Osteocyte (in vitro differentiated cells): ENCODE measurements at places on chromosomes 7 and 10. TPM values are rescaled to one million over a fixed set of nuclear protein-coding genes. Genes with fewer than 3 reads are reported as not detected.

Gene DPP6
- not detected in 2 replicates for total RNA-seq

DNA sequence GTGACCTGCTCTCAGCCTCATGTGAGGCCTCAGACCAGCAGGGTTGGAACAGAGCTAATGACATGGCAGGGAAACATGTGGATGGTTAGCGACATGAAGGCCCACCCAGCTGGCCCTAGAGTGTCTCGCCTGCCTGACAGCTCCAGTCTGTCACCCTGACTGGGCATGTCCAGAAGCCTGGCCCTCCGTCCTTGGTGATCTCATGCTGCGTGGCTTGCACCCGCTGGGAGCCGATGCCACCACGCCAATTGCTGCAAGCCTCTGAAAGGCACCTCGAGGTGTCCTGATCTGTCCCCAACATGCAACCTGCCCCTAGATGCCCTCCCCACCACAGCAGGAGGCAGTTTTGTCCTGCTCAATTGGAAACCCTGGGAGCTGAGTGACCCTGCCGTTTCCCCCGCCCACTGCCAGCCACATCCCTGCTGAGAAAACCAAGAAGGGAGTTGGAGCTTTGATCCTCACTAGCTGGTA is 27.8 kb upstream of the RET start:
- H3K27ac ChIP-seq = no peak overlapping the region
- H3K36me3 ChIP-seq = no peaks in the 10 kb centered on the region
- peaks cover 37% of the 10 kb centered on the region for H3K27me3 ChIP-seq

- H3K36me3 ChIP-seq = no peaks in the 10 kb centered on the region
- H3K27ac ChIP-seq = no peak overlapping the region
- no peak overlapping the region for H3K4me3 ChIP-seq
Observed at GRCh38 chr7:128899392-128899791, 11.1 kb downstream of the KCP start.

GRCh38 chr7:28956608-28957063 is 1.5 kb downstream of the TRIL start:
- no peaks in the 10 kb centered on the region for H3K36me3 ChIP-seq
- DNase-seq = no peak
- H3K27me3 ChIP-seq = peaks cover 7% of the 10 kb centered on the region
- peak overlapping the region; percentile 77 for H3K4me3 ChIP-seq

DNA sequence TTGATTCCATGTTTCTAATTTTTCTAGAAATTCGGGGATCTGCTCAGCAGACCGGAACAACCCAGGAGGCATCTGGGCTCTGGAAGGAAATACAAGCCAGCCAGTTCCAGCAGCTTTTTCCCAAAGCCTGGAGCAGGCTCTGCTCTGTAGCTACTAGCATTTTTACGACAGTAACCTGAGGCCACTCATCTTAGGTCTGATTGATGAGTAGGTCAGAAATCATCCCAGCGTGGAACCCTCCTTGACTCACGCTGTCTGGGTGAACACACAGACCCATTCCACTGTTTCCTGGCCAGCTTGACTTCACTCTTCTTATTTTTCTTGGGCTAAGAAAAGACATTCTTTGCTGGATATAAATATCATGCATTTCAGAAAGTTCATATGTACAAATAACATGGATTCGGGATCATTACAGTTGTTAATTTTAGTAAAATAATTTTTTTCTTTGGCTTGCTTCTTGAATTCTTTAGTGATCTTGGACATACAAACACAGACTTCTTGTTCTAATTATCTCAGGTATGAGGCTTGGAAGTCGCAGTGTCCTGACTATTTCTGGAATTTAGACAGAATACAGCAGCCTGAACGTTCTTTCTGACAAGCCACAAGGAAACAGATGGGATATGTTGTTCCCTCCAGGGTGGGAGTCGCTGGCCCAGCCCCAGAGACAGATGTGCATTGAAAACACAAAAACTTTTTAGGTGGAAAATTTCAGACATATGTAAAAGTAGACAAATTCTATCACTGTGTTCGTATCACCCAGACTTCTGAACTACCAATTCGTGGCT is 54.6 kb upstream of the PITRM1 start:
- H3K4me1 ChIP-seq = peaks cover 34% of the 10 kb centered on the region
- DNase-seq = no peak
- peak overlapping the region; percentile 93 for H3K27ac ChIP-seq

Gene KLF14
- not detected in 2 replicates for total RNA-seq

Gene ZNF467
- 3.4 and 4.4 TPM in 2 replicates for total RNA-seq

Gene AGR2
- total RNA-seq = not detected in 2 replicates

Gene MTERF1
- total RNA-seq = 10.2 and 10.7 TPM in 2 replicates

GRCh38 chr7:16754856-16755317 is 1.3 kb downstream of the TSPAN13 start:
- H3K36me3 ChIP-seq = no peaks in the 10 kb centered on the region
- no peak overlapping the region for H3K27ac ChIP-seq
- H3K4me1 ChIP-seq = peaks cover 8% of the 10 kb centered on the region
- H3K27me3 ChIP-seq = peaks cover 3% of the 10 kb centered on the region
- no peak for DNase-seq
- H3K4me3 ChIP-seq = peak overlapping the region; percentile 76

DNA sequence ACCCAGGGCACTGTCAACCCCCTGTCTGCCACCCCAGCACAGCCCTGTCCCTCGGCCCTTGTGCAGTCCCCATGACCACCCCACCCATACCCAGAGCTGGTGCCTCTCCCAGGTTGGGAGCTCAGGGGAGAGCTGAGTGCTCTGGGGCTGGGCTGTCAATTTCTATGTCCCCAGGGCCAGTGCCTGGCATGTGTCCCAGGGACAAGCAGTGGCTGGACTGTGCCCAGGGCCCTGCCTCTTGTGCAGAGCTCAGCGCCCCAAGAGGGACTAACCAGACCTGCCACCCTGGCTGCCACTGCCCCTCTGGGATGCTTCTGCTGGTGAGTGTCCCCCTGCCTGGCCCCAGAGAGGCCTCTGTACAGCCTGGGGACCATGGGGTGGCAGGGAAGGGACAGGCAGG is 29.0 kb upstream of the ZNF862 start:
- no peaks in the 10 kb centered on the region for H3K36me3 ChIP-seq
- peaks cover 12% of the 10 kb centered on the region for H3K27me3 ChIP-seq
- DNase-seq = no peak

DNA sequence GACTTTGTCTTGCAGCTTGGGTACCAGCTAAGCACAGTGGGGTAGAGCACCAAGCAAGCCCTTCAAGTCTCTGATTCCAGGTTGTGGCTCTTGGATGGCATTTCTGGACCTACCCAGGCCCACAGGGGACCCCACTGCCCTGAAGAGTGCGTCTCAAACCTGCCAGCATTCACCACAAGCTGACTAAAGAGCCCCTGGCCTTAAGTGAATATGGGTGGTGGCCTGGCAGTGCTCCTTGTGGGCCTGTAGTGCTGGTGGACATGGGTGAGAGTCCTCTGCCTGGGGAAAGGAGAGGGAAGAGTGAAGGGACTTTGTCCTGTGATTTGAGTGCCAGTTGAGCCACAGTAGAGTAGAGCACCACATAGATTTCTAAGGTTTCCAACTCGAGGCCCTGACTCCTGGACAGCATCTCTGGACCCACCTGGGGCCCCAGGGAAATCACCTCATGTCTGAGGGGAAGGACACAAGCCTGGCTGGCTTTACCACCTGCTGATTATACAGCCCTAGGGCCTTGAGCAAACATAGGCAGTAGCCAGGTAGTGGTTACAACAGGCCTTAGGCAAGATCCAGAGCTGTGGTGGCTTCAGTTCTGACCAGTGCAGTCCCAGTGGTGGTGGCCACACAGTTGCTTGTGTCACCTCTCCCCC is 23.7 kb downstream of the GSDME start:
- H3K27me3 ChIP-seq = no peaks in the 10 kb centered on the region

Gene CPA2
- not detected in 2 replicates for total RNA-seq

Gene IL15RA
- total RNA-seq = 0.40 and 0.44 TPM in 2 replicates

DNA sequence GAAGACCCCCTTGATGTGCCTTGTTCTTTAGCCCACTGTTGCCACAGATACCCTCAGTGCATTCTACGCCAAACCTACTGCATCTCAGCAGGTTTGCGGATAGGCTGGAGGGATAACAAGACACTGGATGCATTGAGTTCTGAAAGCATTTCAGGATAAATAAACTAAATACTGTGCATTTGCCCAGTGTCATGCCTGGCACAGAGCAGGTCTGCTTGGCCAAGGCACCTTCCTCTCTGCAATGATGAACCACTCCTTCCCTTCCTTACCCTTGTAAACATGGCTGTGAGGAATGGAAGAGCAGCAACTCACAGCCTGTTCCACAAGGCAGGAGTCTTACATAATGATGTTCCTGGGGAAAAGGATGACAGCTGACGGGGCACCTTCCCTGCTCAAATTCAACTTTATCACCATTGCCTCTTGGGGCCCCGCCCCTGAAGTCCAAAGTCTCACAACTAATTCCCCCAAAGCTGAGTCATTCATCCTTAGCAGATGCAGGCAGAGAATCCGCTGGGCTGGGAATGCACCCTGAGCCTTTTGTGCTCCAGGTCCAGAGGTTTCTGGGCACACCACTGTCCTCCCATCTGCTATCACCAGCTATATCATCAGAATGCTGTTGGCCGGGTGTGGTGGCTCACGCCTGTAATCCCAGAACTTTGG is 11.6 kb downstream of the DDX56 start:
- H3K36me3 ChIP-seq = peaks cover 21% of the 10 kb centered on the region
- no peak overlapping the region for H3K4me3 ChIP-seq
- H3K27ac ChIP-seq = no peak overlapping the region
- H3K4me1 ChIP-seq = no peaks in the 10 kb centered on the region
- DNase-seq = no peak

DNA sequence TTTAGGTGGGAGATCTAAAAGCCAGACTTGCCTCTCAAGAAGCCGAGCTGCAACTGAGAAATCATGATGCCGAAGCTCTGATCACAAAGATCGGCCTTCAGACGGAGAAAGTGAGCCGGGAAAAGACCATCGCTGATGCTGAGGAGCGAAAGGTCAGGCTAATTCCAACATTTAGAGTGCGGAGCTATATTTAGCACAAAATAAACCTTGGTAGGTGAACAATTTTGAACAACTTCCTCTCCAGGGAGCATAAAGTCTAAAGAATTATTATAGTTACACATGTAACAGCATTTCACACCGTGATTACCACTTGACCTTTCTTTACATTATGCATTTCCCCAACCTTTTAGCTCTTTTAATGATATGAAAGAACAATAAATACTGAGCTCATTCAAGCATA is 166.7 kb downstream of the CDCA7L start:
- H3K4me1 ChIP-seq = no peaks in the 10 kb centered on the region
- H3K27me3 ChIP-seq = peaks cover 2% of the 10 kb centered on the region
- no peak overlapping the region for H3K4me3 ChIP-seq
- H3K36me3 ChIP-seq = no peaks in the 10 kb centered on the region
- DNase-seq = no peak

Gene STAG3
- 1.0 and 1.5 TPM in 2 replicates for total RNA-seq

DNA sequence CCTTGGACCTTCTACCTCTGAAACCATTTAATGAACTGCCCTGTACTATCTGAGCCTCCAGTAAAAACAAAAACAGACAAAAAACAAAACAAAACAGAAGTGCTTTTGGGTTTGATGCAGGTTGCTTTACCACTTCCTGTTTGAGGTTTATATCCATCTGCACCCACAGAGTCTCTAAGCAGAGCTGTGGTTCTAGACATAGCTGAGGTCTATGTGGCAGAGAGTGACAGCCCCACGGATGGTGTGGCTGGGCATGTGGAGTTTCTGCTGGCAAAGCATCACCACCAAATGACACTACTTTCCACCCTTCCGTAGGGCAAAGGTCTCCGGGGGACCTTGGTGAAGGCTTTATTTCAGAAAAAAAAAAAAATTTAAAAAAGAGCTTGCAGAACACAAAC is 754.2 kb downstream of the GRID1 start:
- H3K27ac ChIP-seq = no peak overlapping the region
- DNase-seq = peak; percentile 51
- H3K27me3 ChIP-seq = no peaks in the 10 kb centered on the region
- H3K36me3 ChIP-seq = no peaks in the 10 kb centered on the region

Gene A1CF
- not detected in 2 replicates for total RNA-seq

Gene RAPGEF5
- total RNA-seq = 0.21 and 0.27 TPM in 2 replicates

Gene GRM3
- not detected in 2 replicates for total RNA-seq
